ENCODE measurements at places on chromosomes 12 and 14. TPM values are rescaled to one million over a fixed set of nuclear protein-coding genes. Genes with fewer than 3 reads are reported as not detected.

Gene C12orf75
- total RNA-seq: 8.7 TPM

Gene C12orf60
- total RNA-seq: 2.7 TPM

Gene MARCHF9
- total RNA-seq: 9.7 TPM

Gene KLRC1
- not detected for total RNA-seq

Gene ACOT4
- total RNA-seq: 0.68 TPM

Gene TGM1
- total RNA-seq: 87.8 TPM

Gene RPL10L
- total RNA-seq: not detected

Gene ARHGEF40
- 4.1 TPM for total RNA-seq

Gene ART4
- total RNA-seq: not detected

Gene SLC7A8
- 26.1 TPM for total RNA-seq

Gene PLEKHA5
- 18.8 TPM for total RNA-seq

Gene EID3
- 5.8 TPM for total RNA-seq

Gene BDKRB1
- 0.71 TPM for total RNA-seq

Gene PIWIL1
- not detected for total RNA-seq

Gene VDR
- total RNA-seq: 6.8 TPM

Gene LRIG3
- 34.2 TPM for total RNA-seq

Gene HOXC10
- not detected for total RNA-seq

Gene NXPH4
- total RNA-seq: 14.2 TPM

Gene MMP19
- total RNA-seq: 0.28 TPM

Gene RNASE11
- not detected for total RNA-seq

Gene TAS2R13
- under 0.01 TPM for total RNA-seq

Gene FAM90A1
- total RNA-seq: not detected

Gene VRTN
- total RNA-seq: not detected

Gene DCN
- total RNA-seq: not detected

Gene ZC2HC1C
- total RNA-seq: 0.68 TPM

Gene TRIAP1
- total RNA-seq: 70.1 TPM

Gene HECTD1
- total RNA-seq: 393 TPM

Gene DNAJC22
- not detected for total RNA-seq

Gene RILPL1
- 17.4 TPM for total RNA-seq

Gene CCDC60
- total RNA-seq: 1.4 TPM

Gene LPAR5
- 5.1 TPM for total RNA-seq

Gene MVK
- total RNA-seq: 9.6 TPM

Gene FAR2
- 0.64 TPM for total RNA-seq

Gene ZFP36L1
- 19.1 TPM for total RNA-seq

Gene PNP
- total RNA-seq: 40.6 TPM

Gene ISM2
- under 0.01 TPM for total RNA-seq

Gene PTGDR
- total RNA-seq: not detected

Gene AQP6
- not detected for total RNA-seq

Gene KIF26A
- total RNA-seq: 0.14 TPM

Gene MAP1LC3B2
- total RNA-seq: 3.0 TPM

Gene DAO
- not detected for total RNA-seq

Gene COL2A1
- total RNA-seq: 0.07 TPM

Gene OR6C2
- total RNA-seq: not detected

Gene MANSC1
- total RNA-seq: 1.2 TPM

Gene CMKLR1
- not detected for total RNA-seq

Gene LRP1
- 26.3 TPM for total RNA-seq

Gene KRT6A
- 14,814 TPM for total RNA-seq
